ENCODE measurements at places on chromosomes 6 and 20. TPM values are rescaled to one million over a fixed set of nuclear protein-coding genes. Genes with fewer than 3 reads are reported as not detected.

DNA sequence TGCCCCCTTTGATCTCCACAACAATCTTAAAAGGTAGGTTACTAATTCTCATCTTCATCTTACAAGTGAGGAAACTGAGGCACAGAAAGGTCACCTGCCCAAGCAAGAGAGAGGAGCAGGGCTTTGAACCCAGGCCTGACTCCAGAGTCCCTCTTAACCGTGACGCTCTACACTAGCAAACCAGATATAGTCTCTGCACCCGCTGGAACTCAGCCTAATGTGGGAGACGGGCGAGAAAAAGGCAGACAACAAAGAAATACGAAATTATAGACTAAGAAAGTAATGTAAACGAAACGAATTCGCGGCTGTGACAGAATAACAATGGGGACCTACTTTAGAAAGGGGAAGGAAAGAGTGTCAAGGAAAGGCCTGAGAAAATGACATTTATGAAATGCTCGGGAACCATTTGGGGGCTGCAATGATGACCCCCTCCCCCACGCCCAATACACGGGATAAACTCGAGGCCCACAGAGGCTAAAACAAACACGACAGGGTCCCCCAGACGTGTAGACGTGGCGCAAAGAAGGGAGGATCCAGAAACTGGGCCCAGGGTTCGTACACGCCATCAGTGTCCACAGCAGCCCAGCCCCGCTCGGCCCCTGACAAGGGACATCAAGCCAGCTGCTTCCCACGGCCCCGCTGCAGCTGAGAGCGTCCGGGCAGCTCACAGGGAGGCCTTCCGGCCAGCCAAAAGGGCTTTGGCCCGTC lies 637 bp downstream of the TRPC4AP start:
- DNase-seq, result peak; percentile 33

GRCh38 chr6:40996591-40997233 lies 42.3 kb downstream of the UNC5CL start:
- DNase-seq, result no peak

GRCh38 chr6:25619217-25619616 lies 32.8 kb upstream of the SCGN start:
- no peak for DNase-seq

GRCh38 chr20:50108556-50109235 lies 4.3 kb downstream of the UBE2V1 start:
- DNase-seq, result no peak

GRCh38 chr20:11740975-11741374 lies 176.7 kb upstream of the BTBD3 start:
- no peak for DNase-seq

GRCh38 chr20:35496481-35496880 lies 33.0 kb downstream of the C20orf173 start:
- no peak for DNase-seq

- no peak for DNase-seq
Observed at GRCh38 chr6:161394437-161394836, 120.6 kb upstream of the AGPAT4 start.

GRCh38 chr6:137829641-137830083 lies 37.4 kb upstream of the TNFAIP3 start:
- peak; percentile 51 for DNase-seq

DNA sequence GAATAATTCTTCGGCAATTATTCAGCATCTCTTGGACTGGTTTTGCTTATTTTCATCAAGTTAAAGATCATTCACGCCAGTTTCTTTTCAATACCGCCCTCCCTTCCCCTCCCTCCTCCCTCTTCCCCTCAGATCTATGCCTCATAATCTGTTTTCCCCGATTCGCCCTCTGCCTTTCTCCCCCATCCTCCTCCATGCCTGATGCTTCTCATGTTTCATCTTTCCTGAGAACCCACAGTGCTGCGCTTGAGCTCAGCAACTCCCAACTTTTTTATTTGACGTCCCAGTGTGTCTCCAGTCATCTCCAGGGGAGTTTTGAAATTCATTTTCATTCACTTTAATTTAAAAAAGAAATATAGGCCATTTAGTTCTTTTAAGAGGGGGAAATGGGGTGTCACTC lies 142.7 kb downstream of the PTPRT start:
- DNase-seq, result no peak

GRCh38 chr6:36936824-36937223 lies 17.7 kb upstream of the PI16 start:
- no peak for DNase-seq

GRCh38 chr20:3010985-3011723 lies 32.3 kb upstream of the GNRH2 start:
- DNase-seq, result peak; percentile 61

DNA sequence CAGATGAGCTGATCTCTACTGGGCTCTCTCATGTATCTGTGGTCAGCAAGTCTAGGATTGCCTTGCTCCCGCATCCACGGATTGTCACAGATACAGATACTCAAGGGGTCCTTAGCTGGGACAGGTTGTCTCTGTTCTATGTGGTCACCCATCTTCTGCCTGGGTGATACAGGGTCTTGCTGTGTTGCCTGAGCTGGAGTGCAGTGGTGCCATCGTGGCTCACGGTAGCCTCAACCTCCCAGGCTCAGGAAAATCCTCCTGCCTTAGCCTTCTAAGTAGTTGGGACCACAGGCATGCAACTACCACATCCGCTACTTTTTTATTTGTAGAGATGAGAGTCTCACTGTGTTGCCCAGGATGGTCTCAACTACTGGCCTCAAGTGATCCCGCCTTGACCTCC lies 72.5 kb upstream of the ZNF217 start:
- DNase-seq, result no peak

GRCh38 chr6:155201461-155202226 lies 62.2 kb upstream of the CLDN20 start:
- DNase-seq, result peak; percentile 83

GRCh38 chr6:95186710-95187109 lies 390.6 kb upstream of the MANEA start:
- no peak for DNase-seq

GRCh38 chr6:105270511-105270910 lies 90.7 kb upstream of the POPDC3 start:
- peak; percentile 55 for DNase-seq

- DNase-seq, result no peak
Observed at GRCh38 chr6:157224178-157224950, 99.0 kb downstream of the TMEM242 start.

GRCh38 chr6:38346291-38347079 lies 293.2 kb downstream of the BTBD9 start:
- peak; percentile 77 for DNase-seq

DNA sequence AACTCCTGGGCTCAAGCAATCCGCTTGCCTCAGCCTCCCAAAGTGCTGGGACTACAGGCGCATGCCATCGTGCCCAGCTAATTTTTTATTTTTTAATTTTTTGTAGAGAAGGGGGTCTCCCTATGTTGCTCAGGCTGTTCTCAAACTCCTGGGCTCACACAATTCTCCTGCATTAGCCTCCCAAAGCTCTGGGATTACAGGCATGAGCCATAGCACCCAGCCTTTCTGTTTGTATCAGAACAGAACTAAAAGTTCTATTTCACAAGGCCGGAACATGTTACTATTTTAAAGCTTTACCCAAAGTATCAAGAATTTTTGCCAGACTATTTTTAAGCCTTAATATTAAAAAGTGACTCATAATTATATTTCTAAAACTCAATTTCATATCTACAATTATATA lies 42.4 kb downstream of the NDRG3 start:
- DNase-seq, result no peak

DNA sequence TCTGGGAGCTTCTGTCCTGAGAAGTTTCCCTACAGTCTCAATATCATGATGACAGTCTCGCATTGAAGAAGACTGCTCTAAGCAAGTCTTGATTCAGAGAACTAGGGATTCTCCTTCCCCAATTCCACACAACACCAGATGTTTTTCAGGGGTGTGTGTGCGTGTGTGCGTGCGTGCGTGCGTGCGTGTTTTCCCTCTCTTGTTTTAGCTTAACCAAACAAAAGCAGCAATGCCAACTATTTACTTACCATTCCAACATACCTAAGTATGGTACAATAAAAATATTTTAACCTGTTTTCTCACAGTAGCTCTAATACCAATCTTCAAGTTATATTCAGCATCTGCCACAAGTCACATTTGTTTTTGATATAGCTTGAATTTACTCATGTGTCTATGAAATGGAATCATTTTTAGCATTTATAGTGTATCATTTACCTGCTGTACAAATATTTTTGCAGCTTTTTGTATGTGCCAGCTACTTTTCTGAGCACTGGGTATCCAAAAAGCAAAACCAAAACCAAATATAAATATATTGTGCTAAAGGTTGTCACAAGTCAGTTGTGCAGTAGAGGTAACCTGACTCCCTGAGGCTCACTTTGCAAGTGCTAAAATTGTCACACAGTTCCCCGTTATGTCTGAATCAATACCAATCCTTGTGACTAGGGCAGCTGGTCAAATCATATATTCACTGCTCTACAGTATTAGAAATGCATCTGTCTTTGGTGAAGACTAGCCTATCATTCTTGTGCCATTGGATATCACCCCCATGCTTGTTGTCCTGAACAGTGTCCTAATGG lies 21.7 kb upstream of the MYLIP start:
- DNase-seq, result no peak

DNA sequence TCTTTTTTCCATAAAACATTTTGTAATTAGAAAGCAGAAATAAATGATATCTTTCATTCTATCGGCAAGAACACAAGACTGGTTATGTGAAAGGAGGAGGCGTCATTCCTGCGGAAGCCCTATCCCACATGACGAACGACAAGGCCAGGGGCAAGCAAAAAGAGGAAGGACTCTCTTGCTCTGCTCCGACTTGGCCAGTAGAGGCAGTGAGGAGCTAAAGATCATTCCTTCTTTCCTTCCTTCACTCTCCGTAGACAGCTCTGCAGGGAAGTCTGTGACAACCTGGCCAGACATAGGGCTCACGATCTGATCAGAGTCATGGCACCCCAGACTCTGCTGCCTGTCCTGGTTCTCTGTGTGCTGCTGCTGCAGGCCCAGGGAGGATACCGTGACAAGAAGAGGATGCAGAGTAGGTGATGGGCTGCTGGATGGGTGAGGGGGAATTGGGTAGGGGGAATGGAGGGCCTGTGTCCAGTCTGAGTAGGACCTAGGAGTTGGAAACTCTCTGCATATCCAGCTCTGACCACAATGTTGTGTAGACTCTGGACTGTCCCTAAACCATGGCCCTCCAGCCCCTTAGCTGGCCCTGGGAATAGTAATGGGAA lies at the start of gene WFDC10A:
TSS of gene WFDC10A (plus strand) at position 244 of the 605 bp plus-strand sequence. CDS start at position 319, 75 bp downstream.
- DNase-seq, result peak; percentile 47

DNA sequence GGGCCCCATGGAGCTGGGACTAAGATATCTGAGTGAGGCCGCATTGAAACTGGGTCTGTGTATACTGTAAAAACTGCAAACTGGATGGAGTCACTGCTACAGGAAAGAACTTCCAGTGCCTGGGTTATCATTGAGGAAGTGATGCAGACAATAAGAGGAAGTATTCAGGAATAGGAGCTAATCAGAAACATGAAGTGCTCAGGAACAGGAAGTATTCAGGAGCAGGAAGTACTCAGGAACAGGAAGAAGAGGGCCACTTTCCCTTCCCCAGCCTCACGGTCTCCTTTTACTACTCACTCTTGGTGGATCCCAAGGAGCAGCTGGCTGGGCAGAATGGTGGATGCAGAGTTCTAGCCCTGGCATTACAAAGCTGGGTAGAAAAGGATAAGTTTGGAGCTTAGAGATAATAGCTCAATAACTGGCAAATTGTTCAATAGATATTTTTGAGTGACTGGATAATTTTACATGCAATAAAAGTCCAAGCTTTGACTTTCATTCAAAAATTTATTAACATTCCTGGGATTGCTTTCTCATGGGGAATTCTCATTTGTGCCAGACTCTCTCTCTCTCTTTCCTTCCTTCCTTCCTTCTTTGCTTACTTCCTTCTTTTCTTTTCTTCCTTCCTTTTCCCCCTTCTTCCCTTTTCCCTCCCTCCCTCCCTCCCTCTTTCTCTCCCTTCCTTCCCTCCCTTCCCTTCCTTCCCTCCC lies 82.2 kb upstream of the PAX1 start:
- DNase-seq, result no peak

GRCh38 chr6:39426073-39426456 lies 103.6 kb upstream of the KCNK16 start:
- DNase-seq, result peak; percentile 81

GRCh38 chr20:36275011-36275410 lies 31.1 kb upstream of the DLGAP4 start:
- no peak for DNase-seq

DNA sequence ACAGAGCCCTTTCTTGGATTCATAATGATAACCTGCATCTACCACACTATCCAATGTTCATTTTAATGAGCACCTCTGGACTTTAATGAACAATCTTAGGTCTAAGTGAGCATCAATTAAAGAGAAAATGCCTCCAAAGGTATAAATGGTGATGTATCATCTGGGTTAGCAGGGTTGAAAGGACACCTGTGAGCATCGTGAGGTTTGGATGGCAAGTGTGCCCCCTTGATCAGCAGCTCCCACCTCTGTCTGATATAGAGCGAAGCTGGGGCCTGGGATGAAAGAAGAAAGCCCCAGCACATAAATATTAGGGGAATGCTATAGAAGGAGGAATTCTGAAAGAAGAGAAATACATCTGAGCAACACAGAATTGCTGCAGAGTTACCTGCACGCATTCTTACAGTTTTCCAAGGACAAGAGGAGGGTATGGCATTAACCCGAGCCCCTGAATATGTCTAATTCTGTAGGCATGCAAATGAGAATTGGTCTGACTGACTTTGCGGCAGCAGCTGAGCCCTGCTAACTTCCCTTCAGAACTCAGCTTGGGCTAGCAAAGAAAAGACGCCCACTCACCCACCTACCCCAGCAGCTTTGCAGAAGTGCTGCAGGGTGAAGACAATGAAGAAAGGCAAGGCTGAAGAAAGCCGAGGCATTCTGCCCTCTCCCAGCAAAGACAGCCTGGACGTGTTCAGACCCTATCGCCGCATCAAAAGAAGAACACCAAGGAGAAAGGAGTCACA lies 136.2 kb downstream of the GMPR start:
- DNase-seq, result no peak

DNA sequence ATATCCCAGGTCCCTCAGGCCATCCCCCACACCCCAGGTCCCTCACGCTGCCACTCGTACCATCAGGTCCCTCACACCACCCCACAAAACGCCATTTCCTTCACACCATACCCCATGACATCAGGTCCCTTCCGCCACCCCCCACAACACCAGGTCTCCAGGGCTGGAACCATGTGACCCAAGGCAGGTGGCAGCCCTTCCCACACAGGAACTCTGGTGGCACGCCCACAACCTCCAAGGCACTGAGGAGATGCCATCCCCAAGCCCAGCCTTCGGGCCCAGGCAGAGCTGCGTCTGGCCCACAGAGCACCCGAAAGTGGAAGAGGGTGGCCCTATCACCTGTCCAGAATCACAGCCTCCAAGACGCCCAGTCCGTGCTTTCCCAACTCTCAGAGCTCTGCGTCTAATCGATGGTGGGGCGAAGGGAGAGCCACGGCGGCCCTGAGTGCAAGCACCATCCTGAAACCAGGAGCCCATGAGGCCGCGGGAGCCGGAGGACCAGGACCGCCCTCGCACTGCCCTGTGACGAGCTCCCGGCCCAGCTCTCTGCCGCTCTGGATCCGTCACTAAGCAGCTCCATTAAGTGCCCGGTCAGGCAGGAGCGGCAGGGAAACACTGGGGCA lies 12.7 kb downstream of the TAF4 start:
- DNase-seq, result no peak

The BEND3 gene
- total RNA-seq, result 1.9 TPM

The PNPLA1 gene
- not detected for total RNA-seq

The NINL gene
- 31.0 TPM for total RNA-seq

The RNF39 gene
- total RNA-seq, result not detected

The TRAPPC3L gene
- total RNA-seq, result not detected

The GJA1 gene
- total RNA-seq, result 251 TPM

The SAMD5 gene
- 0.09 TPM for total RNA-seq

The PBOV1 gene
- total RNA-seq, result not detected

The SMIM26 gene
- total RNA-seq, result 95.8 TPM

The MOG gene
- total RNA-seq, result not detected

The KIFC1 gene
- not detected for total RNA-seq

The MYLK2 gene
- total RNA-seq, result not detected

The GNAS-AS1 gene
- total RNA-seq, result 0.81 TPM
